ENCODE measurements at places on chromosomes 2 and 18.

GRCh38 chr2:40554665-40555294 lies 102.9 kb upstream of the SLC8A1 start:
- peak; percentile 50 for DNase-seq

GRCh38 chr2:43225093-43225787 lies 1.2 kb downstream of the ZFP36L2 start:
- DNase-seq, result peak; percentile 29

DNA sequence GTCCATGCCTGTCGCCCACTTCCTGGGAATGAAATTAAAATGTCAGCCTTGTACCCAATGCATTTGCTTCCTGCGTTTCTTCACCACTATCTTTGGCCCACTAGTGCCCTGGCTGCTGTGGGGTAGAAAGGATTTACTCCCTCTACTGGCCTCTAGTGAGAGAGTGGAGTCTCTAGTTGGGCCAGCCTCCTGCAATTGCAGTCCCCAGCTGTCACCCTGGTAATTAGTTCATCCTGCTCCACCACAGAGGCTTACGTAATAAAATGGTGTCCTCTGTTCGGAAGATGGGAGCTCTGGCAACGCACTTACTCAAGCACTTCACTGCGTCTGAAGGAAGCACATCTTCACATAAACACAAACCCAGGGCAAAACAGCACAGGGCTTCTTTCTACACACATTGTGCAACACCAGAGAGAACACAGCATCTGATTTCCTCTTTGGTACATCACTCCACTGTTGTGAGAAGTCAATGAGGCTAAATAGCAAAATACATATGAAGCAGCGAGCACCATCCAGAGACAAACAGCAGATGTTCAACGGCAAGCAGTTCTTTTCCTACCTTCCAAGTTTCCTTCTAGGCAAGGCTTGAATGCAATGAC lies 274.6 kb downstream of the LRATD1 start:
- no peak for DNase-seq

DNA sequence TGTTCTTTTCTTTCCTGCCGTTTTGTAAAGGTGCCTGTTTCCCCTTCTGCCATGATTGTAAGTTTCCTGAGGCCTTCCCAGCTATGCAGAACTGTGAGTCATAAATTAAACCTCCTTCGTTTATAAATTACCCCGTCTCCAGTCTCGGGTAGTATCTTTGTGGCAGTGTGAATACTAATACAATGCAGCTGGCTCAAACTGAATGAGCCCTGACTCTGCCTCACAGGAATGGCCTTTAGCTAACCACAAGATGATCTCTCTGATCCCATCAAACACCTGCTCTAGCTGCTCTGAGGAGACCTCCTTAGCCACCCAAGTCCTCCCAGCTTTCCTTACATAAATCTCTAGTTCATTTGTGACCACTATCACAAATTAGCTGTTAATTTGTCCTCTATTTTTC lies 41.5 kb upstream of the CAB39 start:
- no peak for DNase-seq

DNA sequence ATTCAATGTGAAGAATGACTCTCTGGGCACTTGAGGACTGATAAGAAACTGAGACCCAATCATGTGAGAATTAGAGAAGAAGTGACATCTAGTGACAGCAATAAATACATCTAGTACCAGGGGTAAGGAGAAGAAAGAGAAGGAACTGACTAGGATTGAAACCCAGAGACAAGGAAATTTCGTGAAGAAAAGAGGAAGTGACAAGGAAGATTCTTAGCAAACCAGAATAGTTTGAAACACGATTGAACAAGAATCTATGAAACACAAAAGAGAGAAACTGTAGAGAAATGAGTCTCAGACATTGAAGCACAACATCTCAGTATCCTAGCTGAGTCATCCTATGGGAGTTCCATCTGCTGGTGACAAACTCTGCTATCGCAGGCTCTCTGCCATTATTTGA lies 571.9 kb upstream of the PKDCC start:
- DNase-seq, result no peak

- DNase-seq, result peak; percentile 5
These were observed 614.6 kb upstream of the SOX11 start for GRCh38 chr2:5077479-5078089.

GRCh38 chr18:74271635-74272034 lies 20.1 kb downstream of the CYB5A start:
- DNase-seq, result no peak

DNA sequence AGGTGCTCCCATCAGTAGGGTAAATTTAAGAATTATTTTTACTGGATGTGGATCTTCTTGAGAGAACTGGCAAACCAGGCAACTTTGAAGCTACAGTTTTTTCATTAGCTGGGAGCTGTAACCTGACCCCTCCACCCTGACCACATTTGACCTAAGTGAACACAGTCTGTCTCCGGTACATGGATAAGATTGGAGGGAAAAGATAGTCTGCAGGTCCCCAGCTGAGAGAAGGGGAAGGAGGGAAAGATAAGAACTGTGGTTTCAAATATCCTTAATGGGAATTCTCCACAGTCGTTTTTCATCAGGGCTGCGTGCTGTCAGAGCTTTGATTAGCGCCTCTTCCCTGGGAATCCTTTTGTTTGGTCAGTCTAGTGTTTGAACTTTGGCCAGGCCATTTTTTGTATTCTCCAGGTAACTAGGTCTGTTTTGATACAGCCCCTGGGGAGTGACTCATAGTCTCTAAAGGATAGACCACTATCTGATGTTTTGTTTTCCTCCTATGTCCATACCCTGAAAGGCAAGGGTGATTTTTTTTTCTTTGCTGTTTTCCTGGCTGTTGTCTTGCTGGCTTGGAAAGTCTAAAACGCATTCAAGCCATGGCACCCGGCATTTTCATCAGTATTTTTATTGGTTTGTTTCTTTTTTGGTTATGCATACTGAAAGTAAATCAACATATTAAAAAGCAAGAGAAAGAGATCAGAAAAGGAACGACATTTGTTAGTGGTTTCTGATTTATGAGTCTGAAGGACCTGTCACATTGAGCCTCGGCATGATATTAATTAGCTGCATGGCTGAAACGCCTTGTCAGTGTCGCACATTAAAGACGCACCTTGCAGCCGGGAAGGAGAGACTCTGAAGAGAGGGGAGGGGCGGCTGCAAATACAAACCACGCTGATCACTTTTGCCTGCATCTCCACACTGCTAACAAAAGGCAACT lies 183.4 kb upstream of the FN1 start:
- peak; percentile 61 for DNase-seq
